ENCODE measurements at places on chromosomes 12 and 14.

- peak; percentile 40 for DNase-seq
Measured at GRCh38 chr12:118188690-118189371, 52.9 kb downstream of the PEBP1 start.

DNA sequence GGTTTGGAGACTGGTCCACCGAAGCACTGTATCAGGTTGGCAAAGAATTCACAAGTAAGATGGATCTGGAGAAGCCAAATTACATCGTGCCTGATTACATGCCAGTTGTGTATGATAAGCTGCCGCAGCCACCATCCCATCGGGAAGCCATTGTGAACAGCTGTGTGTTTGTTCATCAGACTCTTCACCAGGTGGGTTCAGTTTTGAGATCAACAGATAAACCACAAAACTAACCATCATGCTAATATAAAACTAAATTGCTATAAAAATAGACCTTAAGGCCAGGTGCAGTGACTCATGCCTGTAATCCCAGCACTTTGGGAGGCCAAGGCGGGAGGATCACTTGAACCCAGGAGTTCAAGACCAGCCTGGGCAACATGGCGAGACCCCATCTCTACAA, 58.9 kb downstream of the HSP90AA1 start:
- DNase-seq: no peak

GRCh38 chr12:111435661-111436201, 30.0 kb downstream of the SH2B3 start:
- DNase-seq: no peak

DNA sequence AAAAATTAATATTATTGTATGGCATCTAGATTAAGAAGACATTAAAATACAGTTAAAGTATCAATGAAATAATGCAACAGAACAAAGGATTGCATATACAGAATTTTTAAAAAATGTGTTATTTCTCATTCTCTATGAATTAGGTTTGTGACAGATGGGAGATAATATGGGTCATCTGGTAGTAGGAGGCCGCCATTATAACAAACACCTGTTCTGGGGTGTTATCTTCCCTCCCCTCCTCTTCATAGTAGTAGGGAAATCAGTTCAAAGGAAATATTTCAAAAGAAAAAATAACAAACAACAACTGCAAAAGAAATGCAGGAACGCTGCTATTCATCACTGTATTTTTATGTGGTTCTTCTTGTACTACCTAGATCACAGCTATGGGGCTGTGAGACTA, 187.0 kb upstream of the ATP2B1 start:
- no peak for DNase-seq

GRCh38 chr12:108966378-108967151, 54.3 kb downstream of the SVOP start:
- DNase-seq: no peak

- no peak for DNase-seq
Measured at GRCh38 chr14:29740491-29740890, 187.2 kb downstream of the PRKD1 start.

DNA sequence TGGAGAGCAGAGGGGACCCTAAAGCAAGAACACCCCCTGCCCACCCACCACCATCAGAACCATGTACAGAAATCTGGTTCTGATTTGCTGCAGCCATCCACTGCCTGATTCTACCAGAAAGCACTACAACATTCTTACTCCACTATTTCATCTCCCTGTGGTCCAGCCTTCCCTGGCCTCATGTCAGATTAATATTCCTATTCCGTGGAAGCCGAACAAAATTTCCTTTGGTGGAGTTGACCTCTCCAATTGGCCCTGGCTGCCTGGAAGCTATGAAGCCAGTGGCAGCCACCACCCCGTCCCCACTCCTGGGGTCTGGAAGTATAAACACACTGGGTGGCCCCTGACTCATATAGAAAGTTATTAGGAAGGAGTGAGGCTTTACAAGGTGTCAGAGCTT, 60.2 kb downstream of the ANO2 start:
- no peak for DNase-seq

GRCh38 chr12:106897082-106897481, 58.6 kb upstream of the TMEM263 start:
- DNase-seq: no peak

- no peak for DNase-seq
Measured at GRCh38 chr12:24909667-24910066, 39.2 kb downstream of the BCAT1 start.

GRCh38 chr12:79055926-79056674, 191.5 kb downstream of the SYT1 start:
- no peak for DNase-seq

GRCh38 chr14:104665657-104666522, 23.5 kb upstream of the INF2 start:
- no peak for DNase-seq

- no peak for DNase-seq
Measured at GRCh38 chr12:52233462-52234207, 592 bp downstream of the KRT7 start.

GRCh38 chr14:52895000-52895399, 55.9 kb downstream of the FERMT2 start:
- DNase-seq: peak; percentile 3

DNA sequence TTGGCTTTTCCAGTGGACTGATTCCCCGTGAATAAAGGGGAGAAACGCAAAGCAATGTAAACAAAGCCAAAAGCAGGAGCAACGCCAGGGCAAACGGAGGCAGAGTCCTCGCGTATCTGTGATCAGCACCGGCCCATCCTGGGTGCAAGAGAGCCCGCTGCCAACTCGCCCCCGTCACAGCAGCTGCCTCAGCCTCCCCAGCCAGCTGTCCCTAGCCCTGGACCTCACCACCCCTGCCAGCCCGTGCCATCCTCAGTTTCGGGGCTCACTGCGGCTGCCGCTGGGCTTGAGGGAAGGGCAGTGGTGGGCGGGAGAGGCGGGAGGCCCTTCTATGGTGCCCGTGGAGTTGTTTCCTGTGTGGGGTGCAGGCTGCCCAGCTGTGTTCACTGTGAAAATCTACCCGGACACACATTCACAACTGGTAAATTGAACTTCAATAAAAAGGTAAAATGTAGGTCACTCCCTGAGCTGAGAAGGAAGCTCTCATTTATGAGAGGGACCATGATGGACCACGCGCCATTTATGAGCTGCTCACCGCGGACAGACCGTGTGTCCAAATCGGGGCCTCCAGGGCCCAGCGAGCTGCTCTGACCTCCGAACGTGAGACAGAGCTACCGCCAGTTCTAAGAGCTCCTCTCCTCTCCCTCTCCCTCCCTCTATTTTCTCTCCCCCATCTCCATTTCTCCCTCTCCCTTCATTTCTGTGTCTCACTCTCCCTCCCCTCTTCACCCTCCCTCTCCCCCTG, 330.5 kb upstream of the SFSWAP start:
- DNase-seq: no peak

- DNase-seq: no peak
Measured at GRCh38 chr14:26143057-26143456, 454.8 kb downstream of the NOVA1 start.

DNA sequence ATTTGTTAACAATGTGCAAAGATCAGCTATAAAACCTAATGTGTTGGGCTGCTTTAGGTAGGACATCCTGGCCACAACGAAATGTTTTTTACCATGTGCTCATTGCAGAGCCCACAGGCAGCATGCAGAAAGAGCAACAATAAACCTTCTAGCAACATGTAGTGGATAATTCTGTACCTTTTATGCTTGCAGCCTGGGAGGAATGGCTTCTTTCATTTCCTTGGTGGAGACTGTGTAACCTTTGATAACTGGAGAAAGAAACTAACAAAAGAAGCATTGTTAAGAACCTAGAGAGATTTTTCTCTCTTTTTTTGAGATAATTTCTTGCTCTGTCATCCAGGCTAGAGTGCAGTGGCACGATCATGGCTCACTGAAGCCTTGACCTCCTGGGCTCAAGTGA, 225.5 kb upstream of the PRICKLE1 start:
- DNase-seq: no peak

DNA sequence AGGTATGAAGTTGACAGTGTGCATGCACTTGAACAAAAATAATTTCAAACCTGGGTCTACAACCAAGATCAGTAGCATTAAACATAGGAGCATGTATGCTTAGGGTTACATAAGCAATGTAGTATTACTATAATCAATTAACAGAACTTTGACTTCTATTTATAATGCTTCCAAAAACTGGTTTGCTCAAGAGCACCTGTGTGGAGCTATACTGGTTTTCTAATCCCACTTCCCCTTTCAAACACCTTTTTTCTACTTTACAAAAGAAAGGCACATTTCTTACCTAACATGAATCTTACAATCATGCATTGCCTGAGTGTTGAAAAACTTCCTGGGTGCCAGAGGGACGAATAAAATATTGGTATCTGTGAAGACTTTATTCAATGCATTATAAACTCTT, 72.7 kb downstream of the EFCAB11 start:
- no peak for DNase-seq

- no peak for DNase-seq
Measured at GRCh38 chr12:124881123-124881522, 17.5 kb upstream of the SCARB1 start.

- peak; percentile 72 for DNase-seq
Measured at GRCh38 chr12:51678086-51678724, 87.2 kb downstream of the SCN8A start.

DNA sequence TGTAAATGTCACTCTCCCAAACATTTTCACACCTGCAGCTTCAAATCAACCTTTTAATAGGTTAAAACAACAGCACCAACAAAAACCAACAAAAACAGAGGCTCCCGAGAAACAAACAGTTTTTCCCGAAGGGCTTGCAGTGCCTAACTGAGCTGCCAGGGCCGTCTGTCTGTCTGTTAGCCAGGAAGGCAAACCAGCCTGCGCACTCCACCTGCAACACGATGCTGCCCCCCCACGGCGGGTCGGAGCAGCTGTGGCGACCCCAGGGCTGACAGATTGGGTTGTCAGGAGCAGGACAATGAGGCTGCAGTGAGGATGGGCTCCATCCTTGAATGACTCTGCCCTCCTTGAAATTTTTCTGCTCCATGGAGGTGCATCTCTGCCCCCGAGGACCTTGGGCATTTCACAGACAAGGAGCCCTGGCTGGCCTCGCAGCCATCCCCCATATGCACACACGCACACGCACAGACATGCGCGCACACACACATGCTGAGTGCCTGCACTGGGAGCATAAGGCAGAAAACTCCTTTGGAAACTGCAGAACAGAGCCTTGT, 2.6 kb downstream of the RTL1 start:
- no peak for DNase-seq

DNA sequence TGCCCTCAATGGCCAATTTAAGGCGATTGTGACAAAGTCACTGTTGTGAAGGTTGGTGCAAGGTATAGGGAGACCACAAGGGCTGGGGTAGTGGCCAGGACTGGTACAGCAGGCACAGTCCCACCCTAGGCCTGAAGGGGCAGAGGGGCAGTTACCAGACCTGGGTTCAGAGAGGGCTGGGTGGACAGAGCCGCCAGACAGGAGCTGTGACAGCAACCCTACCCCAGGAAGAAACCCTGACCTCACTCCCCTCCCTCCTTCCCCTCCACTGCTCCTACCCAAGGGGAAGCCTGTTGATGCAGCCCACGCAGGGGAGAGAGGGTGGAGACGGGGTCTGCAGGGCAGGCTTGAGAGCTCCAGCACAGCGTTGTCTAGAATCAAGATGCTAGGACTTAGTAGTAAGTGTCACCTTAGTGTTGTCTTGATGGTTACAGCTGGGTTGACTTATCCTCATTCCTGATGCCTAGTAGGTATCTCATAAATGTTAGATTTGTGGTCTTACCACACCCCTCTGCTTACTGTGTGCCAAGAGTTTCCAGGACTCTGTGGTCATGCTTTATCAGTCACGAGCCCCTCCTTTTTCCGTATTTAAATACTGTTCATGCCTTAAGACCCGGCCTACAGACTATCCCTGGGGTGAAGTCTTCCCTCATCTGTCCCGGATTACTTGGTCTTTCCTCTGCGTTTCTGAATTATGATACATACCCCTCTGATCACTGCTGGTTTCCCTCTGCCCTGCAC, 14.4 kb downstream of the EML1 start:
- DNase-seq: no peak

GRCh38 chr12:57063991-57064685, 14.2 kb upstream of the MYO1A start:
- DNase-seq: no peak

- no peak for DNase-seq
Measured at GRCh38 chr14:95221531-95221930, 64.2 kb upstream of the DICER1 start.

Measured in SK-N-DZ (cell line).